ENCODE measurements at places on chromosomes 16 and 17.

DNA sequence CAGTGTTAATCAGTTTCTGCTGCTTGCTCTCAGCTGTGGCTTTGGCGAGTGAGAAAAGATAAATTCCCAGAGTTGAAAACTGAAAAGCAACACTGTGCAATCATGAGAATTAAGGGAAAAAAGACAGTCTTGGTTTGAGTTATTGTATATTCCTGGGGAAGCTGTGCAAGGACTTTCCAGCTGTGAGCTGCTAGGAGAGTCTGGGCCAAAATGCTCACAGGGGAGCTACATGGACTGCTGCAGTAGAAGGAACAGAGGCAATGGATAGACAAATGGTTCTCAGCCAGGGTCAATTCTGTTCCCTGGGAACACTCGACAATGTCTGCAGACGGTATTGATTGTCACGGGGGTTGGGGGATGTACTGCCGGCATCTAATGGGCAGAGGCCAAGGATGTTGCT lies 102.0 kb upstream of the ADAMTS18 start:
- DNase-seq: no peak

DNA sequence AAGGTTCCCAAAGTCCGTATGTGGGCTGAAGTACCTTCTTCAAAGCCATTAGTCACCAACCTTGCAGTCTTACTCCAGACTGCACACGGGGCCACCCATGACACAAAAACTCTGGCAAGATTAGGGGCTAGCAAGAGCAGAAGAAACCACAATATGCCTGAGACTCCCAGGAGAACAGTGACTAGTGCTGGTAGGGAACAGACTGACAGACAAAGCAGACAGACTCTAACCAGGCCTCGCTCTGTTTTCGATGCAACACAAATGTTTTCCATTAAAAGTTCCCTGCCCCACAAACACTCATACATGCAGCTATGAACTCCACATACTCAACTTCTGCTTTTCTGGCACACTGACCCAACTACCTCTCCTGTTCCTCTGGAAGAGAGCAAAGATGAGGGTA lies 102.2 kb downstream of the HIC1 start:
- DNase-seq: peak; percentile 41

DNA sequence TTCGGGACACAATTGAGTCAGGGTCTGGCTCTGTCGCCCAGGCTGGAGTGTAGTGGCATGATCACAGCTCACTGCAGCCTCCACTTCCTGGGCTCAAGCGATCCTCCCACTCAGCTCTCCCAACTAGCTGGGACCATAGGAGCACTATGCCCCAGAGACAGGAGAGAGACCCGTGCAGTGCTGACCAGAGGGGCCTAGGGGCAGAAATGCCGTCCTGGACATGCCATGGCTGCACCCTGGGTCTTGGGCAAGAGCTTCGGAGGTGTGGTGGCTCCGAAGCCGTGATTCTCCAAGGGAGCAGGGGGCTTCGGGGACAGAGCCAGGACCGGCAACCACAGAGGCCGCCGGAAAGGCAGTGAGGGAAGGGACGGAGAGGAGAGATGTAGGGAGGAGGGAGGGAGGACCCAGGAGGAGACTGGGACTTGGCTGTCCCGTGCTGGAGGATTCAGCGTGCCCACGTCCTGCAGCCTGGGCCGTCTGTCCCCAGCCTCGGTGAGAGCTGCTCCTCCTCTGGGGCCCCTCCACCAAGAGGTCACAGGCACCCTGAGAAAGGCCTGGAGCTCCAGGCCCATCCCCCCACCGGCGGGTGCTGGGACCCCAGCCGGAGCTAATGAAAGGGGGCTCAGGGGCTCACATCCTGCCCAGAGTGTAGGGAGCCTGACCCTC lies 21.9 kb downstream of the TPSD1 start:
- no peak for DNase-seq

DNA sequence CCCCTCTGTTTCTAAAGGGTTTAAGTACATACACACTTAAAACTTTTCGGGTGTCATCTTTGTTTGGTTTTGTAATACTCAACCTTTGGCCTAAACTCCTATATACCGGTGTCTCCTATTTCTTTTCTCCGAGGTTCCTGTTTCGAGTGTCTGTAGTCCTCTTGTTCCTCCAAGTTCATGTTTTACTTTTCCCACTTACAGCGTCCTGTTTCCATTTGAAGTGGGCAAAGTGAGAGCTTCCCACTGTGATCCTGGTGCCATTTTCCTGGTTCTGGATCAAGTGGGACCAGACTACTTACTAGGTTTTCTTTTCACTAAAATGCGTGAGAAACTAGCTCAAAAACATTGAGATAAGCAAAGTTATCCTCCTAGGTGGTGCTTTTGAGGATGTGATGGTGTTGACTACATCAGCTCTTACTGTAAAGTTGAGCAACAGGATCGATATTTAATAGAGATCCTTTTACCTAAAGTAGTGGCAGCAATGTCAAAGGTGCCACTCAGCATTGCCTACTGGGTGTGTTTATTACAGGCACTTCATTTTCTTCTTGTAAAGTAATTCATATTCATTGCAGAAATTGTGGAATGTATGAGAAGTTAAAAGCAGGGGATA lies 1.3 kb downstream of the PSMD3 start:
- no peak for DNase-seq

DNA sequence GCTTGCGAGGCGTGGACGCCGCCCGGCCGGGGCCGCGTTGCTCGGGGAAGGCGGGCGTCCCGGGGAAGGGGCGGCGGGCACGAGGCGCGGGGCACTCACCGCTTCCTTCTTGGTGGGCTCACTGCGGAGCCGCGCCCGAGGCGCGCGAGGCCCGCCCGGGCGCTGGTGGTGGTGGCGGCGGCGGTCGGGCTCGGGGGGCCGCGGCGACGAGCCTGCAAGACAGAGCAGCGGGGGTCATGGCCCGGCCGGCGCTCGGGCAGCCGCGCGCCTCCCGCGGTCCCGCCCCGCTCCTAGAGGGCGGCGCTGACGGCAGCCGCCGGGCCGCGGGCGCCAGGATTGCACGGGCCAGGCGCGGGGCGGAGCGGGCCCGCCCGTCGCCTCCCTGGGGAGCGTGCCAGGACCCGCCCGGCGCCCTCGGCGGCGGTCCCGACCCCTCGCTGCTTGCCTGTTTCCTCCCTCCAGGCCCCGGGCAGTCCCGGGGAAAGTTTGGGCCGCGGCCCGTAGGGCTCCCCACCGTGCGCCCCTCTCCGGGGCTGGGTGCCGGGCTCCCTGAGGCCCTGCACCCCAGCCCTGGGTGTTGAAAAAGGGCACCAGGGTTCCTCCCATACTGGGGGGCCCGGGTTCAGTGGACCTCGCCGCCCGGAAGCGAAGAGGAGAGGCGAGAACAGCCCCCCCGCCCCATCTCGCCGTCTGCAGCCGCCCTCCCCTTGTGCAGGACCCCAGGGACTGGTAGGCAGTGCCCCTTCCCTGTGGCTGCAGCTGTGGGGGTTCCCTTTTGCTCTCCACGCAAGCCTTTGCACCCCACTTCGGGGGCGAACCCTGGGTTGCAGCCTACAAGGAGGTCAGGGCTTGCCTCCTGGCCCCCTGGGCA lies at the start of gene C16orf74:
C16orf74 (minus strand) TSS at position 270 of the 871 bp plus-strand sequence. CDS start 15,879 bp downstream, outside the sequence.
- DNase-seq: no peak

- DNase-seq: no peak
These were observed 6.0 kb downstream of the LYRM1 start for GRCh38 chr16:20906341-20907255.

DNA sequence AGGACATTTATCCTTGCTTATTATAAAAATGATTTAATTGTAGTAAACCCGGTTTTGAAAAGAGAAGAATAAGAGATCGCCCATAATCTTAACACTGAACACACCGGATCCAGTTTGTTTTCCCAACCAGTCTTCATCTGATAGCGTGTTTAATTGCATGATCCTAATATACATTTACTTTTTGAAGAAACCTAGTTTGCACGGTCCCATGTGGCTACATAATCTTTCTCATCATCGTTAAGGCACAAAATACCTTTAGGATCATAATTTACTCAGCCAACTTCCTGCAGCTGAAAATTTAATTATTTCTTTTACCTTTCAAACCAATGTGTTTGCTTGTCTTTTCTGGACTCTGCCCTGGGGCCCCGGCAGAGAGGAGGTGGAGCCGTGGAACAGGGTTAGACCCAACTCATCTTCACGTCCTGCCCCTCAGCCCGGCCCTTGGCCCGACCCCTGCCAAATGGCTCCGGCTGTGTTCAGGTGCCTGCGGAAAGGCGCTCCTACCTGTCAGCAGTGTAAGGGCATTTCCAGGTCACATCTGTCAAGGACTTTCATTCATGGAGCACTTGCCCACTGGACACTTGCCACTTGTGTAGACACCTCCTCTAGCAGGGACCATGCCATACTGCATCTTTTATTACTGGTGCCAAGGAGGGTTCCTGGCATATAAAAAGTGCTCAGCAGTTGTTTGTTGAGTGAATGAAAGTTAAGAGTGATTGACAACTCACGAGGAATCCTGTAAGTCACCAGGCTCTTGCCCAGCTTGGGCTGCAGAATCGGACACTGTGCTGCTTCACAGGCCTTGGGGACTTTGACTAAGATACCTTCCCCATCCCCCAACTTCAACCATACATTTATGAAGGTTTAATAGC lies 28.6 kb downstream of the SMARCE1 start:
- DNase-seq: no peak

DNA sequence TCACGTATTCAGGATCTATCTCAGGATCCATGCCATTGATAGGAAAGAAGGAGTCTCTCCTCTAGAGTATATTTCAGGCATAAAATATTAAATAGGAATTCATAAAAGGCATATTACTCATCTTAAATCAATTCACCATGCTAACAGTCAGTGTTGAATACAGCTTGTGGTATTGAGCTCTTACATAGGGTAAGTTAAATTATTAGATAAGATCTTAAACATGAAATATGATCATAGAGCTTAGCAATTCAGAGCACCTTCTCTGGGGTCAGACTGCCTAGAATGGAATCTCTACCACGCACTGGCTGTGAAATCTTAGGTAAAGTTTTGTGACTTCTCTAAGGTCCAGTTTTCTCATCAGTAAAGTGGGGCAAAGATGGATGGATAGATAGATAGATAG lies 20.7 kb downstream of the MARCHF10 start:
- DNase-seq: no peak

DNA sequence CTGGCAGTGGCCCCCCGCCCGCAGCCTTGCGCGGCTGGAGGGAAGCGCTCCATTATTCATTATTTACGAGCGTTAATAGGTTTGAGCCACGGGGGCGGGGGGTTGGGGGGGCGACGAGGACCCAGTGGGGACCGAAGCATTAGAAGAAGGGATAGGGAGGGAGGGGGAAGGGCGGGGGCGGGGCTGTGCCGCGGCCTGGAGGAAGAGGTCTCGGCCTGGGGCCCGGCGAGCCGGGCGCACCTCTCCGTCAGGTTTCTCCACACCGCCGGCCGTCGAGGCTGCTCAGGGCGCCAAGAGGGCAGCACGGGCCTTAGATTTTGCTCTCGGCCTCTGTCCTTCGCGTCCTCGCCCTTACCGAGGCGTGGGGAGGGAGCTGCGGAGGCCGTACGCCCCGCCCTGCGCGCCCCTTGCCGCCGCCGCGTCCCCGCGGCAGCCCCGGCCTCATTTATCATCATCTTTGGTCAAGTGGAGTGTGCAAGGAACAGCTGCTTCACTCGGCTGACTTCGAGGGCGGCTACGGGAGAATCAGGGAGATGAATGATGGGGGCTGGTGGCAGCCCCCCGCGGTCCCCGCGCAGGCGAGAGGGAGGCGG lies 54.2 kb downstream of the SREBF1 start:
- no peak for DNase-seq

GRCh38 chr16:73214825-73215677 lies 167.1 kb upstream of the ZFHX3 start:
- DNase-seq: no peak

GRCh38 chr17:42579794-42580551 lies 2.4 kb upstream of the PSMC3IP start:
- DNase-seq: no peak

- no peak for DNase-seq
These were observed 102.6 kb upstream of the ZNF750 start for GRCh38 chr17:82942166-82943130.

- DNase-seq: no peak
These were observed 48.5 kb downstream of the SPOP start for GRCh38 chr17:49629447-49629846.

GRCh38 chr17:30573603-30574175 lies 96.5 kb downstream of the GOSR1 start:
- DNase-seq: no peak

- peak; percentile 90 for DNase-seq
These were observed at the start of gene GPS2 for GRCh38 chr17:7314719-7315569. GPS2 (minus strand) TSS chr17:7315360; CDS start chr17:7315052, 308 bp downstream.

DNA sequence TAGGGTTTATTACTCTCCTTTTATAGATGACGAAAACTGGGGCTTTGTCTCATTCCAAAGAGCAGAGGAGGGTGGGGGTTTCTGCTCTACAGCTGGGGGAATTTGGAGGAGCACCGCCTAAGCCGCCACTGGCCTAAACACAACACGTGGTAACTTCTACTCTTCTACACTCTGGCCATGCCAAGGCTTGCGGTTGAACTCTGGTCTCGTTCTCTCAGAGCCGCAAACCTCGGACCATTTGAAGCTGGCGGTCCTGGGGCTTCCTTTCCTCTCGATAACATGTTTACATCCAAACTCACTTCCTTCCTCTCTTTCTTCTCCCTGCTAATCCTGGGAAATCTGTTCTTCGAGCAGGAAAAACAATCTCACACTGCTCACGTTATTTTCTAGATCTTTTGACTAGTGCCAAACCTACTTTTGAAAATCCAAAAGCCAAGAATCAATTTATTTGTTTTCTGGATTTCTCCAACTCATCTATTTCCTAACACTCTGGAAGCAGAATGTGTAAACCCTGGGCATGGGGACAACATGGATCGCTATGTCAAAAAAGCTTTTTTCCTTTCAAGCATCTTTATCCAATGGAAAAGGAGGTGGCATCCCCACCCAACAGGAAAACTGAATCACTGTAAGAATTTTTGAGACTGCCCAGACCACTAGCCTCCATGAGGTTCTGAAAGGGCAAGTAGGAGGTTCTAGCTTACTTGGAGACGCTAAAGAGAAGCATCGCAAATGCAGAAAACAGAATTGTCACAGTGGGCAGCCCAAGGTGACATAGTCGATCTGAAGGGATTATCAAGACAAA lies 13.6 kb upstream of the EEF2K start:
- DNase-seq: peak; percentile 86

DNA sequence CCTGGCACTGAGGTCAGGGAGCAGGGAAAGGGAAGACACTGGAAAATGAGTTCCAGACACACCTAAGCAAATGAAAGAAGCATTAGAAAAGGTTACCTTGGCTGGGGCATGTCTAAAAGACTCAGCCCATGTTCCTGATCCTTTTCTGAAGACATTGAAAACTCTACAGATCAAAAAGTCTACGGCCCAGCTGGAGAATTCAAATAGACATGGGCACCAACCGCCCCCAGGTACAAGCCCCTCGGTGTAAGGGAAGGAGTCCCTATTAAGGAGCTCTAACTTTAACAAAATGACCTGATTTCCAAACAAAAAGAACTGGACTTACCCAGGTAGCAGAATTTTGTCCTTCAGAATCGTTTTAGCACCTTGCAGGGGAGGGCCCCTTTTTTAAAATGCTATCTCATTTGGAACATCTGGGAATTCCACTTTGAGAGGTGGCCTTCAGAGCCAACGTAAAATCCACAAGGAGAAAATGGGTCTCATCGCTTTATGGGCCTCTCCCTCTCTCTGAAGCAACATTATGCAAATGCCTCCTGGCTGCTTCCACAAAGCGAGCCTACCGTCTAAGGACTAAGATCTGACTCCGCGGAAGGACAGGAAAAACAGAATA lies 43.6 kb upstream of the RBFOX3 start:
- DNase-seq: no peak

- no peak for DNase-seq
These were observed 114.7 kb downstream of the AMFR start for GRCh38 chr16:56310690-56311089.

Measured in hematopoietic multipotent progenitor cell (in vitro differentiated cells).